Fibroblast of lung (primary cell): ENCODE measurements at places on chromosomes 16 and 17. TPM values are rescaled to one million over a fixed set of nuclear protein-coding genes. Genes with fewer than 3 reads are reported as not detected.

- no peaks in the 10 kb centered on the region for H3K27me3 ChIP-seq
- H3K4me3 ChIP-seq: no peak overlapping the region
- DNase-seq: peak; percentile 19
Measured at GRCh38 chr16:14202697-14203096, 131.6 kb downstream of the MRTFB start.

DNA sequence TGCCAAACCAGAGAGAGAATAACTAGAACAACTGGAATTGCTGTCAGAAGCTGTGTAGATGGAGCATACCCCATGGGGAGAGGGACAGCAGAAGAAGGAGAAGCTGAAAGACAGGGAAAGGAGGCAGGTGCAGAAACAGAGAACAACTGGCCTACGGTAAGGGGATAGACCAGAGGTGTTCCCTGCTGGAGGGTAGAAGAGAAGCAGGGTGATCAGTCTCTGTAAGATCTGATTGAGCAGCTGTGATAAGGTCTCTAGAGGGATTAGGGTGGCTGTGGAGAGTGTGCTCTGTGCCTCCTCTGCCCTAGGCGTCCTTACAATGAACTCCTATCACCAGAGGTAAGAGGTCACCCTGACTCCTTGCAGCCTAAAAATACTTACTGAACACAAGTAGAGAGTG lies 30.4 kb upstream of the HS3ST3B1 start:
- DNase-seq: no peak
- peaks cover 2% of the 10 kb centered on the region for H3K27me3 ChIP-seq
- no peak overlapping the region for H3K27ac ChIP-seq
- no peaks in the 10 kb centered on the region for H3K36me3 ChIP-seq

DNA sequence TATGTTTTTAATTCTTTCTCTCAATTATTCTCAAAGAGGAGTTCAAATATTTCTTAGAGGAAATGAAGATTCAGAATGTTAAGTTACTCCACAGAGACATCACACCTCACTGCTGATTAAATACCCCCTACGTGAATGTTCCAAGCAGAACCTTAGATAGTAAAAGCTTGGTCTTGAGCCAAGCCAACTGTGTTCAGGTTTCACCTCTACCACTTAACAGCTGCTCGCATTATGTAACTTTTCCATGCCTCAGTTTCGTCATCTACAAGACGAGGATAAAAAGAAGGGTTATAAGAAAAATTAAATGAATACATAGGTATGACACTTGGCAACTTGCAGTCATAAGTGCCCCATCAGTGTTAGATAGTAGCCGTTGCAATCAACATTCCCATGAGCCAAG lies 356.2 kb downstream of the RBFOX1 start:
- DNase-seq: no peak
- H3K27me3 ChIP-seq: no peaks in the 10 kb centered on the region
- no peaks in the 10 kb centered on the region for H3K36me3 ChIP-seq

The MAZ gene
- 131 and 136 TPM in 2 replicates for total RNA-seq

- no peaks in the 10 kb centered on the region for H3K27me3 ChIP-seq
- DNase-seq: no peak
- H3K36me3 ChIP-seq: no peaks in the 10 kb centered on the region
- H3K4me3 ChIP-seq: no peak overlapping the region
- H3K4me1 ChIP-seq: no peaks in the 10 kb centered on the region
Measured at GRCh38 chr16:82829301-82829700, 202.5 kb downstream of the CDH13 start.

DNA sequence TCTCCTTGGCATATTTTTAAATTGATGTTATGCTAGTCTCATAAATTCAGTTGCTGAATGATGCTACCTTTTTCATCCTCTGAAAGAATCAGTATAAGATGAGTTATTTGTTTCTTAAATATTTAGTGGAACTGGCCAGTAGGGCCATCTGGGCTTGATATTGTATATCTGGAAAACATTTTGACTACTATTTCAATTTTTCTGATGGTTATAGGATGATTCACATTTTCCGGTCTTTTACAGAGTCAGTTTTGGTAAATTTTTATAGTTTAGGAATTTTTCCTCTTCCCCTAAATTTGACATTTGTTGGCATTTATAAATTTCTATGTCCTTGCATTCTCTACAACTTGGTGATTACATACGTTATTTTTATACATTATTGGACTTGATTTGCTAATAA lies 296.3 kb upstream of the AXIN2 start:
- DNase-seq: no peak
- H3K4me1 ChIP-seq: no peaks in the 10 kb centered on the region
- no peak overlapping the region for H3K27ac ChIP-seq
- no peaks in the 10 kb centered on the region for H3K36me3 ChIP-seq

- no peak overlapping the region for H3K4me3 ChIP-seq
- no peaks in the 10 kb centered on the region for H3K4me1 ChIP-seq
- DNase-seq: no peak
Measured at GRCh38 chr17:417691-418420, 65.2 kb upstream of the RPH3AL start.

The LHX1 gene
- not detected in 2 replicates for total RNA-seq

The PRAC2 gene
- not detected in 2 replicates for total RNA-seq

DNA sequence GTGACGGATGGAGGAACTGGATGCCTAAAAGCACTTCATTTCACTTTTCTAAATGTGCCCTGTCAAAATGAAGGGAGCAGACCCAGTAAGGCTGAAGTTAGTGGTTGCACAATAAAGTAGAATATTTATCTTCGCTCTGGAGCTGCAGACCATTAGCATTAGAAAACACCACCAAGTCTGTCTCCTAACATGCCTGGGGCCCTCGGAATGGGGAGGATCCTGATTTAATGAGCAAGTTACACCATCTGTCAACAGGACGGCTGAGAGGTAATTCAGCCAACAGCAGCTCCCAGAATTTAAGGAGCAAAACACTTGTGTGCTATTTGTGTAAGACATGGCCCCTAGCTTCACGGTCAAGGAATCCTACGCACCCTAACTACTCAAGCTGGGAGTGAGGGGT lies 22.3 kb downstream of the CA10 start:
- H3K4me1 ChIP-seq: no peaks in the 10 kb centered on the region
- no peak overlapping the region for H3K4me3 ChIP-seq

- H3K27ac ChIP-seq: no peak overlapping the region
- DNase-seq: no peak
- H3K36me3 ChIP-seq: peaks cover 3% of the 10 kb centered on the region
- peaks cover 25% of the 10 kb centered on the region for H3K27me3 ChIP-seq
- H3K4me3 ChIP-seq: peak overlapping the region; percentile 34
- peaks cover 9% of the 10 kb centered on the region for H3K4me1 ChIP-seq
Measured at GRCh38 chr17:45431531-45432404, 902 bp downstream of the ARHGAP27 start.

GRCh38 chr17:8776881-8777280 lies 18.5 kb upstream of the SPDYE4 start:
- H3K36me3 ChIP-seq: no peaks in the 10 kb centered on the region
- H3K27ac ChIP-seq: no peak overlapping the region
- no peak overlapping the region for H3K4me3 ChIP-seq
- no peaks in the 10 kb centered on the region for H3K27me3 ChIP-seq

GRCh38 chr16:48053418-48053745 lies 102.4 kb downstream of the ABCC12 start:
- peak; percentile 82 for DNase-seq
- no peaks in the 10 kb centered on the region for H3K36me3 ChIP-seq
- H3K27ac ChIP-seq: no peak overlapping the region

- peak overlapping the region; percentile 51 for H3K27ac ChIP-seq
- no peaks in the 10 kb centered on the region for H3K36me3 ChIP-seq
- DNase-seq: peak; percentile 95
- no peak overlapping the region for H3K4me3 ChIP-seq
- no peaks in the 10 kb centered on the region for H3K27me3 ChIP-seq
Measured at GRCh38 chr17:67431249-67432015, 54.4 kb downstream of the PITPNC1 start.

DNA sequence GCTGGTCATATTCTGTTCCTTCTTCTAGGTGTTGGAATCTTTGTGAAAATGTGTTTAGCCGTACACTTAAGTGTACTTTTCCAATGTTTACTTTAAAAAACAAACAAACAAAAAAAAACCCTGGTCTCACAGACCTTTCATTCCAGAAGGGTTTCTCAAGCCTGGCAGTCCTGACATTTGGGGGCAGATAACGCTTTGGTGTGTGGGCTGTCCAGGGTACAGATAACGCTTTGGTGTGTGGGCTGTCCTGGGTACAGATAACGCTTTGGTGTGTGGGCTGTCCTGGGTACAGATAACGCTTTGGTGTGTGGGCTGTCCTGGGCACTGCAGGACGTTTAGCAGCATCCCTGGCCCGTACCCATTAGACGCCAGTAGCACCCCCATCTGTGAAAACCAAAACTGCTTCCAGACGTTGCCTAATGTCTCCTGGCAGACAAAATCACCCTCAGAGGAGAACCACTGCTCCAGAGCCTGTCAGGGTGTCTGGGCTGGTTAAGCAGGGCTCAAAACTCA lies 15.2 kb upstream of the FLCN start:
- no peak overlapping the region for H3K4me3 ChIP-seq
- H3K27ac ChIP-seq: no peak overlapping the region
- no peaks in the 10 kb centered on the region for H3K27me3 ChIP-seq
- peaks cover 8% of the 10 kb centered on the region for H3K36me3 ChIP-seq

- no peaks in the 10 kb centered on the region for H3K36me3 ChIP-seq
- no peak for DNase-seq
- no peak overlapping the region for H3K27ac ChIP-seq
Measured at GRCh38 chr16:89331371-89332109, 114.0 kb downstream of the ZNF778 start.

DNA sequence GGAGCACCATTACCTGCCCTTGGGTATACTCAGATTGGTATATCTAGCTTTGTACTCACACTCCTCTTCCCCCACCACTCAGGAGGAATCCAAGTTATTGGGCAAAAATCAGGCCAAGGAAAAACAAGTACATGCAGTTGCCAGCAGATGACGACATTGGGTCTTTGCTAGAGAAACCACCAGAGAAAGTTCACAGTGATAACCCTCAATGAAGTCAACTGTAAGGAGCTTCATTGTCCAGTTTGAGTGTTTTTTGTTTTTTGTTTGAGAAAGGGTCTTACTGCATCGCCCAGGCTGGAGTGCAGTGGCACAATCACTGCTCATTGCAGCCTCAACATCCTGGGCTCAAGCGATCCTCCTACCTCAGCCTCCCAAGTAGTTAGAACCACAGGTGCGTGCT lies 34.6 kb upstream of the TOX3 start:
- no peaks in the 10 kb centered on the region for H3K36me3 ChIP-seq
- no peak overlapping the region for H3K27ac ChIP-seq
- no peaks in the 10 kb centered on the region for H3K27me3 ChIP-seq
- no peak for DNase-seq
- H3K4me1 ChIP-seq: no peaks in the 10 kb centered on the region

DNA sequence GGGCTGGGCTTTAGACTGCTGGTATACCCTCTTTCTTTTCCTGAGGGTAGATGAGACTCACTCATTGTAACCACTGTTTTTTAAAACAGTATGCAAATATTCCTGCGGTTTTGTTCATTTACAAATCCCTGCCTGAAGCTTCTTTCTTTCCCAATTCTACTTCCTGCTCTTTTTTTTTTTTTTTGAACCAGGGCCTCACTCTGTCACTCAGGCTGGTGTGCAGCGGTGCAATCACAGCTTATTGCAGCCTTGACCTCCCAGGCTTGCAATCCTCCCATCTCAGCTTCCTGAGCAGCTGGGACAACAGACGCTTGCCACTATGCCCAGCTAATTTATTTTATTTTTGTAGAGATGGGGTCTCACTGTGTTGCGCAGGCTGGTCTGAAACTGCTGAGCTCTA lies 8.0 kb upstream of the SULT1A1 start:
- H3K4me3 ChIP-seq: no peak overlapping the region
- H3K4me1 ChIP-seq: no peaks in the 10 kb centered on the region
- H3K27ac ChIP-seq: no peak overlapping the region
- no peak for DNase-seq
- H3K27me3 ChIP-seq: peaks cover 5% of the 10 kb centered on the region

- peaks cover 24% of the 10 kb centered on the region for H3K36me3 ChIP-seq
- no peak for DNase-seq
- no peak overlapping the region for H3K4me3 ChIP-seq
- H3K4me1 ChIP-seq: peaks cover 4% of the 10 kb centered on the region
- no peaks in the 10 kb centered on the region for H3K27me3 ChIP-seq
- no peak overlapping the region for H3K27ac ChIP-seq
Measured at GRCh38 chr16:57469046-57469445, 6.6 kb downstream of the POLR2C start.

The LGALS9C gene
- total RNA-seq: not detected in 2 replicates

DNA sequence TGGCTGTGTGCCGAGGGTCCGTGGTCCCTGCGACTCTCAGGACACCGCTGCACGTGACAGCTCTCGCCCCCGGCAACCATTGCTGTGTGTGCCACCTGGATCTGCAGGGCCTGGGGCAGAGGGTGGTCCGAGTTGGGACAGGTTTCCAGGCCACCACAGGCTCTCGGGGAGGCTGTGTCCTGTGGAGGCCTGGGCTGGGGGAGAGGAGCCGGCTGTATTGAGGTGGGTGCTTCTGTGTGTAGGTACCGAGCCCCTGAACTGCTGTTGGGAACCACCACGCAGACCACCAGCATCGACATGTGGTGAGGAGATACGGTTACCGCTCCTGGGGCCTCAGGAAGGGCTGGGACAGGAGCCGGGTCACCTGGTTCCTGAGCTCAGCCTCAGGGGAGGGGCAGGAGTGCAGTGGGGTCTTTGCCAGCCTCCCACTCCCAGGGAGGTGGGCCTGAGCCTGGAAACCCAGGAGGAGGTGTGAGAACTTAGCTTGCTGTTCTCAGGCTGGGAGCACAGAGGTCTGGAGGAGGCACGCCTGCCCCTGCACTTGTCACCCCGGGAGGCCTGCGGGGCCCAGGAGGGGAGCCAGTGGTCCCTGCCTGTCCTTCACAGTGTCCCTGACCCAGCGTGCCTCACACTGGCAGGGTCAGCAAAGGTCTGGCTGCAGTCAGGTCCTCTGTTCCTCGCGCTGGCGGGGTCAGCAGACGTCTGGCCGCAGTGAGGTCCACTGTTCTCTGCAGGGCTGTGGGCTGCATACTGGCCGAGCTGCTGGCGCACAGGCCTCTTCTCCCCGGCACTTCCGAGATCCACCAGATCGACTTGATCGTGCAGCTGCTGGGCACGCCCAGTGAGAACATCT lies 7.3 kb downstream of the SPATA2L start:
- peaks cover 45% of the 10 kb centered on the region for H3K36me3 ChIP-seq
- peaks cover 5% of the 10 kb centered on the region for H3K4me1 ChIP-seq
- H3K4me3 ChIP-seq: no peak overlapping the region
- DNase-seq: no peak
- no peak overlapping the region for H3K27ac ChIP-seq
- H3K27me3 ChIP-seq: no peaks in the 10 kb centered on the region
